ENCODE measurements at places on chromosomes 2 and 18.

GRCh38 chr18:21444465-21445212 lies 155.9 kb downstream of the ESCO1 start:
- no peak for DNase-seq

- no peak for DNase-seq
These were observed 499.7 kb upstream of the SYT4 start for GRCh38 chr18:43776997-43777396.

- DNase-seq: no peak
These were observed 4.5 kb upstream of the TOGARAM2 start for GRCh38 chr2:28976584-28976983.

DNA sequence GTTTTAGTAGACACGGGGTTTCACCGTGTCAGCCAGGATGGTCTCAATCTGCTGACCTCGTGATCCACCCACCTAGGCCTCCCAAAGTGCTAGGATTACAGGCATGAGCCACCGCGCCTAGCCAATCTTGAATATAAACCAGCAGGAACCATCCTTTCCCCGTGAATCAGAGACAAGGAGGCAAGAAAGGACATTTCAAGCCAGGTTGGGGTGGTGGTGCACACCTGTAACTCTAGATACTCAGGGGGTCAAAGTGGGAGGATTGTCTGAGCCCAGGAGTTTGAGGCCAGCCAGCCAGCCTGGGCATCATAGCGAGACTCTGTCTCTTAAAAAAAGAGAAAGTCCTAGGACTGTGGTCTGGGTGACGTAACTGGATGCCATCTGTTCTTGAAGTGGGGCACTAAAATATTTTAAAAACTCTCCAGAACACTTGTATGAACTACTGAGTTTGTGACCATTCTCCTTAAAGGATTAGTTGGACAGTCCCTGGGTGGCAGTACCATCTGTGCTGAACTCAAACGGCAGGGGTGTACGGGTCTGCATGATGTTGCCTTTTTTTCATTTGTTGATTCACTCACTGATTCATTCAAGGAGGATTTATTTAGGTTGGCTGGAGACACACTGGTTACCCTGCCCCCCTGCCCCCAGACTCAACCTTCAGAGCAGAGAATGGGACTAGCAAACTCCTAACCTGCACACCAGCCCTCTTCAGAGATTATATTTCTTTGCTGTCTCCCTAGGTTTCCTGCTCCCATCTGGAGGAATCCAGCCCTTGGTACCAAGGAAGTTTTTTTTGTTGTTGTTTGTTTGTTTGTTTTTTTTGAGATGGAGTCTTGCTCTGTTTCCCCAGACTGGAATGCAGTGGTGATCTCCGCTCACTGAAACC lies 2.9 kb upstream of the TLX2 start:
- DNase-seq: no peak

- DNase-seq: no peak
These were observed 50.5 kb downstream of the USP37 start for GRCh38 chr2:218517434-218518206.

DNA sequence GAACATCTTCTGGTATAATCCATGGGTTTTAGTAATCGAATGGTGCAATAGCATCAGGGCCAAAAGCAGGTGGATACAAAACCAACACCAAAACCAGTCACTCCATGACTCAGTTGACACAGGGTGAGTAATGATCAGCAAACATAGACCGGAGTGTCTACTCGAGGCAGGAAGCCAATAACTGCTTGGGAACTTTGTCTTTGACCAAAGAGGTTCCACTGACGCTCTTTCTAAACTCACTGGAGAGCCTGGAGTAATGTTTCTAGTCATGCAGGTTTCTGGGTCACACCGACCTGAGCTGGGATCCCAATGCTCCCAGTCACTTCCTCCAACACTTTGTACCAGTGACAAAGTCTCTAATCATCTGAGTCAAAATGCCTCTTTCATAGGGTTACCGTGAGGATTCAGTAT lies 30.9 kb downstream of the MREG start:
- DNase-seq: no peak

All from CD4-positive, CD25-positive, alpha-beta regulatory T cell (primary cell).